ENCODE measurements at places on chromosomes 16 and 17.

DNA sequence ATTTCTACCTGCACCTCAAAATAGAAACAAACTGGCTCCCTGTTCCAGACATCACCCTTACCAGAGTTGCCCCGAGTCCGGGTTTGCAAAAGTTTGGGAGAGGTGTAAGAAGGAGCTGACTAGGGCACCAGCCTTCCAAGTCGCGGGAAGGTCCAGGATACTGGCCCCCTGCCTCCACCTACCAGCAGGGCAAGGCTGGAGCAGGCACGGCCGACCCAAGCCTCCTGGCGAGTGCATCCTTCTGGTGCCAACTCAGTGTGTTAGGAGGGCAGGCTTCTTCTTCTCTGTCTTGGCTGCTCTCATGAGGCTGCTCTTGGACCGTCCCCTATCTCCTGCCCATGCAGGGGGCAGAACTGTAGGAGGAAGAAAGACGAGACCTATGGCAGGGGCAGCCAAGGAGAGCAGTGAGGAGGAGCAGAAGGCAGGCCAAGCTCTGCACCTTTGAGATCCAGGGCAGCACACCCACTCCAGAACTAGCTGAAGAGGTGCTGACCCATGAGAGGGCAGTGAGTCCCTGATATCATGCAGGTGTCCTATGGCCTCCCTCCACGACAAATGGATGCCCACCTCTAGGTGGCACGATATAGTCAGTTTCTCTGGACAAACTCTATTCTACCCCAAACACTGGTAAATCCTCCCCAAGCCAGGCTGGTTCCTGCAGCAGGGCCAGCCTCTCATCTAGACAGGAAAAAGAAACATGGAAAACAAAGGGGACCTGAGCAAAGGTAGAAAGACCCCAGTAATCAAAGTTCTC lies 54.4 kb downstream of the CYTH1 start:
- DNase-seq = no peak

DNA sequence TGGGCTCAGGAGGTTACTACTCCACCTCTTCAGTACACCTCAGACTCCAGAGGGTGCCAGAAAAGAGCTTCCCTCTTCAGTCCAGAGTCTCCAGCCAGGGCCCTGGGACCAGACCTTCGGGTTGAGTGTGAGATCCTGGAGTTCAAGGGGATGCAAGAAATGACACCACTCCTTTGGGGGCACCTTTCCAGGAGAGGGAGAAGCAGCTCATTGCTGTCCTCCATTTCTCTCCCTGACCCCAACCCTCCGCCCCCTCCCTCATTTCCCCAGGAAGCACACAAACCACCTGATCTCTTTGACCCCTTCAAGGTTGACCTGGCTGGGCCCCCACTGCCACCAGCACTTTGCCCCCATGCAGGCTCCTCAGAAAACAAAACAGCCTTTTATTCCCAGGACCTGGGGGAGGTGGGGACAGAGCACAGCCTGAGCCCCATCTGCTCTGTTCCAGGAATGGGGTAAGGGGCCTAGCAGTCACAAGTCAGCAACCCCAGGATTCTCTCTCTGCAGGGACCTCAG lies 21.4 kb downstream of the CDH5 start:
- DNase-seq = no peak

DNA sequence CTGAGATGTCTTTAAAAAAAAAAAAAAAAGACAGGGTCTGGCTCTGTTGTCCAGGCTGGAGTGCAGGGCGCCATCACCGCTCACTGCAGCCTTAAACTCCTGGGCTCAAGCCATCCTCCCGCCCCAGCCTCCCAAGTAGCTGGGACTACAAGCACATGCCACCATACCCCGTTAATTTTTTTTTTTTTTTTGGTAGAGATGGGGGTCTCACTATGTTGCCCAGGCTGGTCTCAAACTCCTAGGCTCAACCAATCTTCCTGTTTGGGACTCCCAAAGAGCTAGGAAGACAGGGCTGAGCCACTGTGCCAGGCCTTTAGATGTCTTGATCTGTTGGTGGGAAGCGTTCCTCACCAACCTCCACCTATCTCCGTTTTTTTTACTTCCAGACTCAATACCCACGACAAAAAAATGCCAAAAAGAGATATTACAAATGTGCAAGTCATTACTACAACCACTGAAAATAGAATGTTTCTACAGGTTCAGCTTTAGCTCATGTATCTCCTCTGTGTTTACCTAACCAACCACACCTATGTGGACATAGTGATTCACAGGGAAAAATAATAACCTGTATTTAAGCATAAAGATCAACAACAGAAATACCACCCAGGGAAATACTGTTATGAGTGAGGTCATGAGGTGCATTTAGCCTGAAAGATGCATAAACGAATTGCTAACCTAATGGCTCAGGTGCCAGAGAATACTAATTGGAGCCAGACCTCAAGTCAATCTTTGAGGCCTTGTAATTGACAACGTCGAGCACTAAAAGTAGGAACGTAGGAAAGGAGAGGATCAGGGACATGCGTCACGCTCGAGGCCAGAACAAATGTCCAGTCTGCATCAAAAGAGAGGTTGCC lies 22.6 kb downstream of the NACA2 start:
- no peak for DNase-seq

DNA sequence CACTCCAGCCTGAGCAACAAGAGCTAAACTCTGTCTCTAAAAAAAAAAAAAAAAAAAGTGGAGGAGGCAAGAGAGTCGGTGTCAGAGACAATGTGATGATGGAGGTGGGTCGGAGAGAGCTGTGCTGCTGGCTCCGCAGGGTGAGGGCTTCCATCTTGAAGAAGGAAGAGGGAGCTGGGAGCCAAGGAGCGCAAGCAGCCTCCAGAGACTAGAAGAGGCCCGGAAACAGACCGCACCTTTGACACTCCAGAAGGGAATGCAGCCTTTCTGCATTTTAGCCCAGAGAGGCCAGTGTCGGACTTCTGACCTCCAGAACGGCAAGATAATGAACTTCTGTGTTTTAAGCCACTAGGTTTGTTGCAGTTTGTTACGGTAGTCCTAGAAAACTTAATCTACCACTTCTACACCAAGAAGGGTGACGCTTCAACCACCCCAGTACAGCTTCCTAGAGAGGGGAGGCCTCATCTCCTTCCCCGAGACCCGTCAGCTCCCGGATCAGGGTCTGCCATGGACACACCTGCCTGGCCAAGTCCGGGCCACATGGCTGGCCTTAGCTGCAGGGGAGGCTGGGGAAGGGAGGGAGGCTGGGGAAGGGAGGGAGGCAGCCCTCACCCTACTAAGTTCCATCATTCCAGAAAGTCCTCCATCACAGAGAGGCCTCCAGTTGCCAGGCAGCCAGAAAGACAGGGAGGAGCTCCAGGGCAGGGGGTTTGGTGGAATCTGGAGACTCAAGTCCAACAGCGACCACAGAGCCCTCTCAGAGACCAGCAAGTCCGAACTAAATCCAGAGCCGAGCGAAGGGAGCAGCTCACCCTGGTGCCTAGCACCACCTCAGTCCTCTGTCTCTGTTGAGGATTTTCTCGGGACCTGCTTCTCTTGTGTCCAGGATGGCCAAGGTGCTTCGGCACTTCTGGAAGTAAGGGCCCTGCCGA lies 13.2 kb upstream of the RBFOX3 start:
- DNase-seq = no peak

- DNase-seq = no peak
These were observed 4.1 kb upstream of the PPP1R9B start for GRCh38 chr17:50154604-50155003.

DNA sequence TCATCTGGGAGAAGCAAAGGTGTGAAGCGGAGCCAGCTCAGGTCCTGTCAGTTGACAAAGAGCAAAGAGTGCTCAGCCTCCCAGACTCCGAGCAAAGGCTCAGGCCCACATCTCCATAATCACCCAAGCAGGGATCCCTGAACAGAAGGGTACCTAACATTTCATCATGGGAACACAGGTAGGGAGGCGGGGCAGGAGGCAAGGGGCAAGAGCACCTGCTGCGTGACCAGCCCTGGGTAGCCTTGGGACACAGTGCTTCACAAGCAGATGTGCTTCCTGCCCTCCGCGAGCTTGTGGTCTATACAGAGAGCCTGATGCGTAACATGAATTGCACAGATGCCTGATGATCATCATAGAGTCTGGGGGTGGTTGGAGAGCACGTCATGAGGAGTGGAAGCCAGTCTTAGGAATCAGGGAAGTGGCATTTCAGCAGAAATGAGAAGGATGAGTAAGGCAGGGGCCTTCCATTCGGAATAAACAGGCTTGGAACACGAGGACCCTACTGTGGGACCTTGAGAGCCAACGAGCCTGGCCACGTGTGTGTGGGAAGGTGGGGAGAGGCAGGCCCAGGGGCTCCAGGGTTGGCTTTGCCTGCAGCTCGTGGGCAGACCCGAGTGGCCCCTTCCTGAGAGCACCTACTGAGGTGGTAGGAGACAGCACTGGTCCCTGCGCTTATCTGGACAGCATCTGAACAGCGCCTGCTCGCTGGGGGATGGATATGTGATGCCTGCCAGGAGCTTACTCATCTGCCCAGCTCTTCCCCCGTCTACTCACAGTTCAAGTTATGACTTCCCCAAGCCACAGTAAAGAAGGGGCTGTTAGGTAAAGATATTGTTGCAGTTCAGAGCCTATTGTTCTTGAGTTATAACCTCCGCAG lies 125.8 kb downstream of the CCDC182 start:
- DNase-seq = no peak

- no peak for DNase-seq
These were observed 11.9 kb downstream of the CEP131 start for GRCh38 chr17:81210868-81211267.

- DNase-seq = no peak
These were observed 80.3 kb upstream of the ZNF750 start for GRCh38 chr17:82920150-82920549.

DNA sequence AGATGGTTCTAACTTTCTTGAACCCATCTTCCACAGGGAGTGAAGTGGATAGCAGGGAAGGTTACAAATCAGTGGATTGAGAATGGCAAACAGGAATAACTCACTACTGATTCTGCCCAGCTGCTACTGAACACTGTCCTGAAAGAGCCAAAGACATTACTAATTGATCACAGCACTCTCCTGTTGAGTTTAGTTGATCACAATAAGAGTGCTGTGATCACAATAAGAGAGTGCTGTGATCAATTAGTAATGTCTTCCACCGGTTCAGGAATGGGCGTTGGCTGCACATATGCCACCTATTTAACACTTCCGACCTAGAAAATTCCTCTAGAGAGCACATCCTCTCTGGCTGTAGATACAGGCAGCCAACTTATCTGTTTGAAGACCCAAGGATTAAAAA lies 11.4 kb downstream of the CFAP97D1 start:
- peak; percentile 36 for DNase-seq

GRCh38 chr16:48608452-48608851 lies 1.5 kb downstream of the N4BP1 start:
- DNase-seq = peak; percentile 78

DNA sequence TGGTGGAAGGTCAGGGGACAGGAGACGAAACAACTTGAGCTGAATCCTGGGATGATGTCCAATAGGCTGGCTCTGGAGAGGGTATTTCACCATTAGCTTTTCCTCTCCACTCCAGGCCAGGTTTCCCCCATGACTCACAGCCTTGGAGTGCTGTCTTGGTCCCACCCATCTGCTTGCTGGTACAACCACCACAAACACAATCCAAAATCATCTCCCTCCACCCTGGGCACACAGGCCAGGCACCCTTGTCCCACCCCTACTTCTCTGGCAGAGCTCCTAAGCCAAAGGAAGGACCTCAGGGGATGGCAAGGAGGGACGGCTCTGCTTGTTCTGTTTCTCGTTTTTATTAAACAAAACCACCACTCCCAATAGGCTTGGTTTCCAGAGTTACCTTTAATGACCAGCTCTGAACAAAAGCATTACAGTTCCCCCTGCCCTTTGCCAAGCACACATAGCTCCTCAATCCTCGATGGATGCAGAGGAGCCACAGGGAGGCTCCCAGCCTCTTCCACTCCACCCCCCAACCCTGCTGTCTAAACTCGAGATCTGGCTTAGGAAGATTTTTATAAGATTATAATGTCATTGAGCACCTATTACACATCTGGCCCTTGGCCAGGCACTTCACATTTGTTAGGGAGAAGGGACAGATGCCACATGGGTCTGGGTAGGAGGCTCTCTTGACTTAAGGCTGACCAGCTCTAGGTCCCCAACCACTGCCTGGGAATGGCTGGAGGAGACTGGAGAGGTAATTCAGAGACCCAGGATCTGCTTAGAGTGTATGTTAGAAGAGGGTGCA lies 13.3 kb downstream of the CAVIN1 start:
- DNase-seq = no peak

DNA sequence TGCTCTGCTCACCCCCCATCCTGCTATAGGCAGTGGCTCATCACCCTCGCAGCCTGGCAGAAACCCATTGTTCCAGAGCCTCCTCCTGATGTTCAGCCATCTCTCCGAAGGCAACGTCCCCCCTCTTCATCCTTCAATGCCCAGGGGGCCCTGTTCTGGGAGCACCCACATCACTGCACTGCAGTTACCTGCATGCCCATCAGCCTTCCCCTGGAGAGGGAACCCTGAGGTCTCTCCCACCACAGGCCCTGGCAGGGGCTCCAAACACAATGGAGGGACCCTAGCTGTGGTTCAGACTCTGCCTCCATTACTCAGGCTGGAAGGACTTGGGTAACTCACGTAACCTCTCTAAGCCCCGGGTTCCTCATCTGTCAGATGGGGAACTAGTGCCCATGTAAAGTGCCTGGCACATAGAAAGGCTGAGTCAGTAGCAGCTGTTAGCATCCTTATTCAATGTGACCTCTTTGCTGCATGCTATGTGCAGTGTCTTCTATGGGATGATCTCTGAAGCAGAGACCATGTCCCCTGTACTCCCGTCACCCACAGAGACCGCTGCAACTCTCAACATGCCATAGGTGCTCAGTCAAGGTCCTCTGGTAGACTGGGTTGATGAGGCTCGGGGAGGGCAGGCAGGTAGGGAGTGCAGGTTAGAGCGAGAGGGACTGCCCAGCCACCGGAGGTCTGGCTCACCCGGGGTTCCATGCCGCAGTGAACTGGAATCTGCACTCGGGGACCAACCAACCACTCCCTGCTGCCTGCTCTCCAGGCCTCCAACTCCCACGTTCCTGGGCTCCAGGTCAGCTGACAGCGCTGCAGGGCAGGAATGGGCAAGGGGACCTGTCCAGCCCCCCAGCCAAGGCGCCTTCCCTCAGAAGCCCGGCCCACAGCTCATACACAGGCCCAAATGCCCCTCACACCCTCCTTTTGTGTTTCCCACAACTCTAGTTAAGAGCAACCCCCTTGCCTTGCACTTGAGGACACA lies 233.2 kb downstream of the ZNF423 start:
- no peak for DNase-seq

DNA sequence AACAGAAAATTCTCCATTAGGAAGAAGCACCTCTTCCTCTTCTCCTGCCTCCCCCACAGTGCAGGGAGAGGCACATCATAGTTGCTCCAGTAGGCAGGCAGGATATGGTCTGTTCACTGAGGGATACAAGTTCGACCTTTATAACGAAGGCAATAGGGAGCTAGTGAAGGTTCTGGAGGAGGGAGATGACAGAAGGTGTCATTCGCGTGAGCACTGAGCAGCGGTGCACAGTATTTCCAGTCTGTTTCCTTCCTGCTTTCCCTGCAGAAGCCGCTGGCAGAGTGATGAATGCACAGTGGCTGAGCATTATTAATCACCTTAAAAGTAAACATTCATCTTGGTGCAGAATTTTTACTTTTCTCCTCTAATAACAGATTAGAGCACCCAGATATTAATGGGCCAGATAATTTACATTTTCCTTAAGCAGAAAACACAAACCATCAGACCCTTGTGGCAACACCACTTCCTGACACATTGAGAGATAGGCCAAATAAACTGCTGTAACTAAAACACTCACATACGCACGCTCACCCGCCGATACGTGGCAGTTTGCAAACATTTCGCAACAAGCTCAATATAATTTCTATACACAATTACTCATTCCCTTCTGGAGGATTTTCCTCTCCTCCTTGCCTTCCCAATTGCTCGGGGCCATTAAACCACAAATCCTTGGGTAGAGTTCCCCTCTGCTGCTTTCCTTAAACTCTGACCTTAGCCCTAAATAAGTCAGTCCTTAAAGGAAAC lies 69.5 kb downstream of the AIPL1 start:
- no peak for DNase-seq

Measured in CD4-positive, alpha-beta T cell treated with Interleukin-17A for 1 hour (primary cell).